Neuronal stem cell (in vitro differentiated cells): ENCODE measurements at places on chromosomes 2 and 18.

GRCh38 chr18:10249801-10250200 lies 204.6 kb upstream of the APCDD1 start:
- no peak for DNase-seq

- no peak for DNase-seq
Measured at GRCh38 chr18:904218-905090, at the start of gene ADCYAP1. Gene ADCYAP1 (plus strand): TSS chr18:904871. CDS start chr18:905387, 516 bp downstream.

DNA sequence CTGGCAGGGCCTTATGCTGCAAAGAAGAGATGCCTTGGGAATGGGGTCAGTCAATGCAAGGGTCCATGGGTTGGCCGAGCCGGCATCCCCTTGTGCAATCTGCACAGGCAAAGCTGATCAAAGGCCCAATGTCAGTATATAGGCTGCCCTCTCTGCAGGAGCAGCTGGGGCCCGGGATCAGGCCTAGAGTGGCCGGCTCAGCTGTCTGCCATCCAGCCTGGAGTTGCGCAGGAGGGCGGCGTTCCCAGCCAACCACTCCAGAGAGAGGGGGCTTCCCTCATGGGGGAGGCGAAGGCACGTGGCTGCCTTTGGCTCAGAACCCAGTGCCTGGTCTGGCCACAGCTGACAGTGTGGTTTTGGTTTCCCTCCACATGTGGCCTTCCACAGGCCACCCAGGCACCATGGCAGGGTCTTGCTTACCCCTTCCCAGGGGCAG lies 3.9 kb downstream of the INPP5D start:
- DNase-seq = no peak

DNA sequence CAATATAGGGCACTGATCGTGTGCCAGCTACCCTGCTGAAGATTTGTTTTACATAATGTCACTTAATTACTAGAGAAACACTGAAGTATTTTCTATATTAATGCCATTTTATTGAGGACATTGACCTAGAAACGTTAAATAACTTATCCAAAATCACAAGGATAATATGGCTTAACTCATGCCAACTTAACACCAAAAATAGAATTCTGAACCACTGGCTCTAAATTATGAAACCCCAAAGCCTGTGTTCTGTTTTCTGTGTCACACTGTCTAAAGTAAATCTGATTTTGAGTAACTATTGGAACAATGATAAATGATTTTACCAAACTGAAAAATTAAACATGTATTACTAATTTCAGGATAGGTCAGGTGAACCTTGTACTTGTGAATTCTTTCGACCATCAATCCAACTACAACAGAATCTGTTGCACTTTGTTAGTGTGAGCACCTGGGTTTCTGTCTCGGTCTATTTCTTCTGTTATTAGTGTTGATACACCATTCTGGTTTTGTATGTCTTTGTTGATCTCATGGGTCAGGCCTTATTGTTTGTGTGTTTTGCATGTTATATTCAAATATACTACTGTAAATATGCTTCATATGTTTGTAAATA lies 48.2 kb upstream of the CCDC141 start:
- no peak for DNase-seq

- no peak for DNase-seq
Measured at GRCh38 chr18:58661423-58661822, 9.8 kb upstream of the MALT1 start.
